ENCODE measurements at places on chromosomes 2 and 18.

- DNase-seq: no peak
Observed at GRCh38 chr2:106847366-106847765, 38.6 kb downstream of the ST6GAL2 start.

DNA sequence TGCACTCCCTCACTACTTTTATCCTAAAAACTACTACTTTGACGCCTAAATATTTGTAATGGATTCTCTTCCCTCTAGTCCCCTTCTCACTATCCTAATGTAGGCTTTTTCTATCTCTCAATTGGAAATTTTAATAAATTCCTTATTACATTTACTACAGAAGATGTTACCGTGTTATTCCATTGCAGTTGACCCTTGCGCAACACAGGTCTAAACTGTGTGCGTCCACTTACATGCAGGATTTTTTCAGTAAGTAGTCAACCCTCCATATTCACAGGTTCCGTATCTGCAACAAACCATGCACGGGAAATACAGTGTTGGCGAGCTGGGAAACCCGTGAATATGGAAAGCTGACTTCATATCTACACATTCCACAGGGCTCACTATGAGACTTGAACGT, 239.8 kb downstream of the XIRP2 start:
- no peak for DNase-seq

GRCh38 chr2:1268034-1268433, 145.2 kb upstream of the TPO start:
- DNase-seq: no peak

GRCh38 chr18:34364699-34365098, 140.0 kb upstream of the NOL4 start:
- DNase-seq: no peak

DNA sequence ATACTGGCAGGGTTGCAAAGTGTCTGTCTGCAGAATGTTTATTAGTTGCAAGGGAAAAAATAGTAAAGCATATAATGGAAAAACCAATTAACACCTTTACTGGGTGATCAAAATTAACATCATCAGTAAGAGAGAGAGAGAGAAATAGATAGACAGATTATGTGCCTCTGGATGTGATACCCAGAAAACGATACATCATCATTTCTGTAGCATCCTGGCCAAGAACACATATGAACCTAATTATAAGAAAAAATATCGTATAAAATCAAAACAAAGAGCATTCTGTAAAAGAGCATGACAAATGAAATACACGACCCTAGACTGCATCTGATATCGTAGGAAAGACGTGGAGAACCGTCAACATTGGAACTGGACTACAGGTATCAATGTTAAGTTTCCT, 64.6 kb downstream of the SMC6 start:
- no peak for DNase-seq

GRCh38 chr18:42338683-42339082, 383.6 kb downstream of the PIK3C3 start:
- DNase-seq: no peak

DNA sequence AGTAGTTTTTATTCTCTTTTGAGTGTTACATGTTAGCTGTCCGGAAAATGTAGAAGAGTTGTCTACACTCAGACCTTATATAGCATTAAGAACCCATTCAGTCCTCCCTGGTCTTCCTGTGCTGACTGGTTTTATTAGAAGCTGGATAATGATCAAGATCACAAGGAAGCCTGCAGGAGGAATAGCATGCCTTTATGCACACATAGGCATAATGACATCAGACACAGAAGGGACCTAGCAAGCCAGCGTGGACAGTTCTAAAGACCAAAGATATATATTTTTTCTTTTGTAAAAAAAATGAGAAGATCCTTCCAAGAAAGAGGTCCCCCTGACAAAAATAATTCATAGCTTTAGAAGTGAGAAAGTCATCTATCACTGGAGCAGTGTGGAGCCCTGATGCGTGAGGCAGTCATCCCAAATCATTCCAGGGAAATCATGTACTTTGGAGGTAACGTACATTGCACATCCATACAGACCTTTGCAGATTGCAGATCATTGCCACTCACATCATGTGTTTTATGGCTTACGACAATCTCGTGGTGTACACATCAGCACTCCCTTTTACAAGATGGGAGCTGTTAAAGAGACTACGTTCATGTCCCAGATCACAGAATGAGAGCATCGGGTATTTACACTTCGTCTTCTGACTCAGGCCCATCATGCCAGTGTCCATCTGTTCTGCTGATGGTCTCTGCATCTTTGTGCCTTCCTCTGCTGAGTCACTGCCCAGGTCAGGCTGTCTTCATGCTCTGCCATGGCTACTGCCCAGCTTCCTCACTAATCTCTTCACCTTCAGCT, 334.0 kb downstream of the SOCS6 start:
- no peak for DNase-seq

- DNase-seq: no peak
Observed at GRCh38 chr2:86052676-86053075, 53.0 kb downstream of the POLR1A start.

GRCh38 chr2:238811759-238812158, 36.1 kb upstream of the TWIST2 start:
- DNase-seq: no peak

- no peak for DNase-seq
Observed at GRCh38 chr2:121092095-121092494, 192.9 kb downstream of the TFCP2L1 start.

All from AG09319 (cell line).